Kidney capillary endothelial cell (primary cell): ENCODE measurements at places on chromosomes 13 and 19.
A peak's percentile ranks its signal among the peaks of the same experiment; 100 is the strongest.

GRCh38 chr19:56272161-56272798, at the start of gene EDDM13:
Gene EDDM13 (plus strand): TSS chr19:56272748. CDS start chr19:56272835, 87 bp downstream.
- no peak for DNase-seq

DNA sequence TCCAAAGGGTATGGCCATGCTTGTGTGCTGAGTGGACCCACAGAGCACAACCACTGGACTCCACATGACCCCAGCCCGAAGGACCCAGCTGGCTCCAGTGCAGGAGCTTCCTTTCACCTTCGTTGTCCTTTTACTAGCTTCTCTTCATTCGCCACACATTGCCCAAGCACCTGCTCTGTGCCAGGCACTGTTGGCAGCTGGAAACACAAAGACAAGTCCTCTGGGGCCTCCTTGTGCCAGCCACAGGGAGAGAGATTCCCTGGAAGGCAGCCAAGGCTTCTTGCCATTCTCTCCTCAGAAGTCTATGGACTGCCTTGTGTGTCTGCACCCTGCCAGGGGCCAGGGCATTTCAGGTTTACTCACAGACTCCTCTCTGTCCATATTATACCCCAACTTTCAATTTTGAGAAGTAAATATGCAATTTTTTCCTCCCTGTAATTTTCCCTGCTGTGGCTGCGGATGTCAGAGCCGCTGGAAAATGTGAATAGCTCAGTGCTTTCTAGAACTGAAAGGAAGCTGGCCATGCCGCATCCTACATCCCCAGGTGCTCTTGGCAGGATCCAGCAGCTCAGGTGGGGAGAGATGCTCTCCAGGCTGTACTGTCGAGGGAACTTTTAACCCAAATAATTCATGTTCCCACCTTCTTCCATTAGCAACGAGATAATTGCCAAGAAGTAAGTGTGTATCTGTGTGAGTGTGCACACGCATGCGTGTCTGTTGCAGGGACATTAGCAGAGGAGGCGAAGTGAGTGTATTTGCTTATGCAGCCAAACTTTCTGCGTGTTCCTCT, 57.2 kb downstream of the CHST8 start:
- no peak for DNase-seq

- DNase-seq, result peak; percentile 57
Observed at GRCh38 chr19:46471116-46471733, at the start of gene PNMA8A. Gene PNMA8A (minus strand): TSS chr19:46471563. CDS start chr19:46471035, 528 bp downstream.

- DNase-seq, result no peak
Observed at GRCh38 chr13:109275852-109276251, 510.5 kb downstream of the IRS2 start.

GRCh38 chr19:48608798-48609263, 2.3 kb downstream of the SPACA4 start:
- no peak for DNase-seq

DNA sequence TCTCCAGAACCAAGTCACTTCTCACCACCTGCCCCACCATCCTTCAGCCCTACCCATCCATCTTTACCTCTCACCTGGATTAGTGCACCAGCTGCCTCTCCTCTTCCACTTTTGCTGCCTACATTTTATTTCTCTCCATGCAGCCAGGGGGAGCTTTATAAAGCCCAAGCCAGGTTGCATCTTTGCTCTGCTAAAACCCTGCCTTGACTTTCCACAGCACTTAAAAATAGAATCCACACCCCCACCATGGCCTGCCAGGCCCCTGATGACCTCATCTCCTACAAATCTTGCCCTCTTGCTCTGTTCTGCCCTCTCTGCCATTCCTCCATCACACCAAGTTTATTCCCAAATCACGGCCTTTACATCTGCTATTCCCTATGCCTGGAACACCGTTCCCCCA, 1.8 kb downstream of the HOOK2 start:
- no peak for DNase-seq

DNA sequence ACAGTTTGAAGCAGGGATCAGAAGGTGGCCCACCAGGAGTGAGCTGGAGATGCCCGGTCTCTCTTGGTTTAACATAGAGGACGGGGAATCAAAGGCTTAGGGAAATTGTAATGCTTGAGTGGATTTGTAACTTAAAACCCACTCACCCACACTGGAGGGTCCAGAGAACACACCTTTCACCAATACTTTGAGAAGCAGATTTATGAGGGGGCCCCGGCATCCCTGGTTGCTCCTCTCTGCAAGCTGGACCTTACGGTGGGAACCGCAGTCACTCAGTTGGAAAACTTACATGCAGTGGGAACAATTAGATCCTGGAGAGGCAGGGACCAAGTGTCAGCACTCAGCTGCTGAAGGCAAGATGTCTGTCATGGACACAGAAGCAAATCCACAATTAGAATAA, 20.5 kb downstream of the PPP5C start:
- no peak for DNase-seq

DNA sequence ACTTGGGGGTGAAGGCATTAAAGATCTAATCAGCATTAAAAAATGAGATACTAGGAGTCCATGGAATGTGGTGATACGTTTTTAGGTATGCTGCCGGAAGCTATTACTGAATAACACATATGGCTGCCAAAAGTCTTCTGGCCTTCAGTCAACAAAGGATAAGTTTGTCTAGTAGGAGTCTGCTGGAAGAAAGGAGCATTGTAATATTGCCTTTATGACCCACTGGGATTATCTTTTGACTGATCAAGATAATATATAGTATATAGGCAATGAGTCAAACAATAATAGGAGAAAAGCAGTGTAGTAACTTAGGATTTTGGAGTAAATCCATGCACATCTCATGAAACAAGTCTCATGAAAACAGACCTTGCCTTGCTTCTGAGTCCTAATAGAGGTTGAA, 295.4 kb downstream of the SLITRK6 start:
- no peak for DNase-seq

GRCh38 chr13:66803013-66803807, 426.9 kb downstream of the PCDH9 start:
- DNase-seq, result no peak

- DNase-seq, result no peak
Observed at GRCh38 chr13:108962654-108963053, 333.2 kb downstream of the MYO16 start.

GRCh38 chr19:40810160-40810559, 11.2 kb downstream of the EGLN2 start:
- DNase-seq, result no peak

GRCh38 chr19:35421362-35421761, 26.7 kb upstream of the FFAR2 start:
- DNase-seq, result no peak

DNA sequence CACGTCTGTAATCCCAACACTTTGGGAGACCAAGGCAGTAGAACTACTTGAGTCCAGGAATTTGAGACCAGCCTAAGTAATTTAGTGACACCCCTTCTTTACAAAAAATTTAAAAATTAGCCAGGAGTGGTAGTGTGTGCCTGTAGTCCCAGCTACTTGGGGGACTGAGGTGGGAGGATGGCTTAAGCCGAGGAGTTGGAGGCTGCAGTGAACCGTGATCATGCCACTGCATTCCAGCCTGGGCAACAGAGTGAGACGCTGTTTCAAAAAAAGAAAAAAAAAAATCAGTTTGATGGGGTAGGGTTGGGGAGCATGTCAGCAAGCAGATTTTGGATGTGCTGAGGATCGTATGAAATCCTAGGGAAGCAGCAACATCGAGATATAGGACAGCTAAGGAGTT, 4.2 kb downstream of the CEACAM19 start:
- no peak for DNase-seq

GRCh38 chr13:52711286-52711685, 28.3 kb downstream of the CNMD start:
- no peak for DNase-seq

- DNase-seq, result peak; percentile 92
Observed at GRCh38 chr19:2469102-2469914, 6.6 kb upstream of the GADD45B start.

- no peak for DNase-seq
Observed at GRCh38 chr19:35417278-35417677, 30.8 kb upstream of the FFAR2 start.

DNA sequence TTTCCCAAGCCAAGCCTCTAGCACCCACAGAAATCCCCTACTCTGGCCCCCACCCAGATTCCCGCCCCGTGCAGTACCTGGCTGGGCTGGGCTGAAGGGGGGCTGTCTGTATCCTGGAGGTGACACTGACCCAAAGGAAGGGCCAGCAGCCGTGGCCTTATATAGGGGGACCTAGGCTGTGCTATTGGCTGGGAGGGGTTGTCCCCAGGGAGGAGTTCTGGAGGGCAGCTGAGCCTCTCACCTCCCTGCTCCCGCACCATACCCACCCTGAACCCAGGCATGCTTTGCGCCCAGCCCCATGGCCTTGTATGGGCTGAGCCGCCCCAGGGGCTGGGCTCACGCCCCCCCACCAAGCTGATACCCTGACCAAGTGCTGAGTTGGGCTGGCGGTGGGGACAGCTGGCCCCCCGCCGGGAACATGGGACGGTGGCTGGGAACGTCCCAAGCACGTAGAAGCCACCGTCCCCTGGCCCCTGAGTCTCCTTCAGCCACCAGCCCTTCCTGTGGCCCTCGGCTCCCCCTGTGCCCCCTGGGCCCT, at the start of gene CKM:
Gene CKM, minus strand, starts transcription at position 132 of the 538 bp plus-strand sequence. CDS start 3,162 bp downstream, outside the sequence.
- no peak for DNase-seq

GRCh38 chr13:96982672-96983071, 11.6 kb downstream of the OXGR1 start:
- peak; percentile 92 for DNase-seq
